ENCODE measurements at places on chromosomes 11 and 22.

- DNase-seq, result no peak
Measured at GRCh38 chr22:46537946-46538813, 760 bp upstream of the CELSR1 start.

DNA sequence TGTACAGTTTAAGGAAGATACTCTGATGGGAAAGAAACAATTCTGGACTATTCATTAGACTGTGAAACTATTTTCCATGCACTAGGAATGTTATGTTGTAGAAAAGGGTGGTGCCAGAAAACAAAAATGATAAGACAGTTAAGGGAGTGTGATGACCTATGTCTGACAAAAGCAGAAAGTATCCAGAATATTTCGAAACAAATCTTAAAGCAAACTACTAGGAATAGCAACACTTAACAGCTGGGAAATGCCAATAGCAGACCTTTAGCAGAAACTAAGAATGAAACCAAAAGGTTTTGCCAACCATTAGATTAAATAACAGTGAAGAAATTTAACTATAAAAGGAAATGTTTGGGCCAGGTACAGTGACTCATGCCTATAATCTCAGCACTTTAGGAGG, 3.3 kb upstream of the ARHGAP20 start:
- no peak for DNase-seq

GRCh38 chr11:63508009-63508408, 2.1 kb downstream of the LGALS12 start:
- no peak for DNase-seq

DNA sequence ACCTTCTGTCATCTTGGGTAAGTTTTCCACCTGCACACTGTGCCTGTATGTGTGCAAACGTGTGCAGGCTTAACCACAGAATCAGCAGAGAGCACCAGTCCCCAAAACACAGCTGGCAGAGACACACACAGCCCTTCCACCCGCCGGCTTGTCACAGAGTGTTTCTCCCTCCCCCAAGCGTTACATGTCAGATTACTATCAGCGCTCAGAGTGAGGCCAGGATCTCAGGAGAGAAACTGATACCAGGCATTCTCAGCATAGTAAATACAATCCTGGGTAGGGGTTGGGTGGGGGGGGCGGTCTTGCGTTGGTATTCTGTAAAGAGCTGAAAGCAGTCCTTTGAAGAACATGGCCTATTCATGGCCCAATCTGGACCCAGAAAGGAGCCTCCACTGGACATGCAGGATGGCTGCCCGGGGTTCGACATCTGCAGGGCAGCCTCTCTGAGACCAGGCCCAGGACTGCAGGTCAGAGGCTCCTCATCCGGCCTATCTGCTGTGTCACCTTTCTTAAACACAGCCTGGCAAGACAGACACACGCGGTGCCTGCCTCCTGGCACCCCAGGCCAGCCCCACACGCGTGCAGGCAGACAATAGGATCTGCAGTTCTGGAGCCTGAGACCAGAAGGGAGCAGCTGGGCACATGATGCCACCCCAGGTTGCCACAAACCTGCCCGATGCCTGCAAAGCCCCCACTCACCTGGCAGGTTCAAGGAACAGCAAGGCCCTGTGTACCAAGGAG, 1.7 kb downstream of the OSBPL5 start:
- DNase-seq, result no peak

DNA sequence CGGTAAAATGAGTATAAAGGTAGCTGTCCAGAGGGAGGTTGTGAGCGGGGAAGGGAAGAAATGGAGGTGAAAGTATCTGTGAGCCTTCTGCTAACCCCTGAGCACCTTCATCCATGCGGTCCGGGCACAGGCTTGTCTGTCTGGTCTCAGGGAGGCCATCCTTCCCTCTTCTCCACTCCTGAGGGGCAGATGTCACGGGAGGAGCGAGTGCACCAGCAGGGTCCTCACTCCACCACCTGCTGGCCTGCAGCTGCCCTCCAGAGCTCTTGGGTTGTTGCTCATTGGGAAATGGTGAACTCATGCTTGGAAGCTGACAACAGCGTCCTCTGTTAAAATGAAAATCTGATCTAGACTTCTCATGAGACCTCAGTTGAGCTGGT, 33.8 kb upstream of the WNT11 start:
- no peak for DNase-seq

GRCh38 chr11:128273736-128274135, 313.6 kb downstream of the ETS1 start:
- DNase-seq, result no peak

DNA sequence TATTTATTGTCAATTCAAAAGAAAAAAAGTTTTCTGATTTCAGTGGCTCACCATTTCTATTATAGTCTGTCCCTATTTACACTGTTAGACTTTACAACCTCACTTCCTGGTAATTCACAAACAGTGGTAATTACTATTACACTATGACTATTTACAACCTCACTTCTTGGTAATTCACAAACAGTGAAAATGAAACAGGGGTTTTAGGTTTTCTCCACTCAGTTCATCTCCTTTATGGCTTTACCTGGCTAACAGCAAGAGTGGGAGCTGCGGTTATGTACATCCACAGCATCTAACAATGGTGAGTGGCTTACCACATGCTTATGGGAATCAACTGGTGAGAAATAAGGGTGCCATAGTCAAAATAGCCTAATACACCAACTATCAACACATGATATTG, 166.4 kb downstream of the CASP12 start:
- no peak for DNase-seq

DNA sequence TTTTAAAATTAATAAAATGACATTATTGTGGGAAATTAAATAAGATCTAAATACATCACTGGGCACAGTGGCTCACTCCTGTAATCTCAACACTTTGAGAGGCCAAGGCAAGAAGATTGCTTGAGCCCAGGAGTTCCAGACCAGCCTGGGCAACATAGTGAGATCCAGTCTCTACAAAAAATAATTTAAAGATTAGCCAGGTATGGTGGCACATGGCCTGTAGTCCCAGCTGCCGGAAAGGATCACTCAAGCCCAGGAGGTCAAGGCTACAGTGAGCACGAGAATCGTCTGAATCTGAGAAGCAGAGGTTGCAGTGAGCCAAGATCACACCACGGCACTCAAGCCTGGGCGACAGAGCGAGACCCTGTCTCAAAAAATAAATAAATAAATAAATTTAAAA, 15.9 kb upstream of the CARD10 start:
- no peak for DNase-seq

DNA sequence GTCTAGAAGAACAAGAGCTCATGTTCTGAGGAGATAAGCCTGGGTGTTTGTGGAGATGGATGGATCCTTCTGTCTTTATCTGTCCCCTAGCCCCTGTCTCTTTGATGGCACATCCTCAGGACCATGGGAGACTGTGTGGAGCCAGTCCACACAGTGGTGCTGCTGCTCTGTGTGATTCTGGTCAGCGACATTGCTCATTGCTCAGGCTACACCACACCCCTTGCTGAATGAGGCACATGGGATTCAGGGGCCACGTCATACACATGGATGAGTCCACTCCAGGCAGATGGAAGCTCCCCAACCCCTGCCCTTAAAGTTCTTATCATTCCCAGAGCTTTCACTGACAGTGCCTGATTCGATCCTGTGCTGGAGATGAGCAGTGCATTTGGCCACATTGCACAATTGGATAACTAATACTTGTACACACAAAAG, 222.2 kb downstream of the NAV2 start:
- no peak for DNase-seq

GRCh38 chr11:118434553-118435289, 1.6 kb upstream of the KMT2A start:
- DNase-seq, result peak; percentile 47

DNA sequence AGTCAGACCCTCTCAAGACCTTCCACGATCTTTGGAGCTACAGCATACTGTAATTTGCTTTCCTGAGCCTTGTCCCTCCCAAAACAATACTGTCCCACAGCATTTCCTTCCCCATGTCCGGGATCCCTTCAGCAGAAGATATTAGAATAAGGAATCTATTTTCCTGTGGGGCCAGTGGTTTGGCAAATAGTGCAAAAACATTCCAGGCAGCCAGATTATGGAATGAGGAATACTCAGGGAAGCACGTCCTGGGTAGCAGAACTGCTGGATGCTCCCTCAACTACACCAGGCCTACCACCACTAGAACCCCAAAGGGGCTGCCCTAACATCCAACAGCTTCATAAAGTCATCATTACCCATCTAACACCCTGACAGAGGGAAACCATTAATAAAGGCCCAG, 61.5 kb downstream of the AAMDC start:
- no peak for DNase-seq

DNA sequence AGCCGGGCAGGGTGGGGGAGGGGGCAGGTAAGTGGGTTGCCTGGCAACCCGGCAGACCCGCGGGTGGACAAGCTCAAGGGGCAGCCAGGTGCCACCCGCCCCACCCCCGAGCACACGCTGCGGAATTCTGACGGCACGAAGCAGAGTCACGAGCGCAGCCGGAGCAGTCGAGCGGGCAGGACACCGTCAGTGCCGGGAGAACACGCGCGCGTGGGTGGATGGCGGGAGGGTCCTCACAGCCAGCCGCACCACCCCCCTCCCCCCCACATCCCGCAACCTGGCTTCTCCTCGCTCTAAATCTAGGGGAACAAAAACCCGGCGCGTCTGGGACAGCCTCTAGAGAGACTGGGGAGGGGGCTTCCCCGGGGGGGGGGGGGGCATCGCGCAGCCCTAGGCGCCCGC, 133.1 kb upstream of the HSD17B12 start:
- no peak for DNase-seq

DNA sequence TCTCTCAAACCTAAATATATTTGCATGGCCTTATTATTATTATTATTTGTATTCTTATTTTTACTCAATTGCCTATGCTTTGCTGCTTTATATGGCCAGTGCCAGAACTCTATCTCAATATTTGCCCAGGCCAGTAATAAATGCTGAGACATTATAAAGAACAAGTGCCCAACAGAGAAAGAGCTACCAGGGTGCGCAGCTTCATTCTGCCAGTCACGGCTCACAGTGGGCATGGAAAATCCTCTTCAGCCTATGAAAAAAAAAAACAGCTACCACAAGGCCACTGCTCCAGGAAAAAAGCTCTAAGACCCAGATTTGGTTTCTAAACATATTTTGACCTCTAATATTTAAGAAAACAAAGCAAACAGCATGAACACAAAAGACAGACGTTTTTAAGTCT, 1223.6 kb downstream of the LRRC4C start:
- no peak for DNase-seq
